ENCODE measurements at places on chromosomes 13 and 19.

- no peak for DNase-seq
Measured at GRCh38 chr13:95361686-95362085, 60.4 kb upstream of the ABCC4 start.

GRCh38 chr13:113078902-113079780, 26.4 kb upstream of the F7 start:
- no peak for DNase-seq

DNA sequence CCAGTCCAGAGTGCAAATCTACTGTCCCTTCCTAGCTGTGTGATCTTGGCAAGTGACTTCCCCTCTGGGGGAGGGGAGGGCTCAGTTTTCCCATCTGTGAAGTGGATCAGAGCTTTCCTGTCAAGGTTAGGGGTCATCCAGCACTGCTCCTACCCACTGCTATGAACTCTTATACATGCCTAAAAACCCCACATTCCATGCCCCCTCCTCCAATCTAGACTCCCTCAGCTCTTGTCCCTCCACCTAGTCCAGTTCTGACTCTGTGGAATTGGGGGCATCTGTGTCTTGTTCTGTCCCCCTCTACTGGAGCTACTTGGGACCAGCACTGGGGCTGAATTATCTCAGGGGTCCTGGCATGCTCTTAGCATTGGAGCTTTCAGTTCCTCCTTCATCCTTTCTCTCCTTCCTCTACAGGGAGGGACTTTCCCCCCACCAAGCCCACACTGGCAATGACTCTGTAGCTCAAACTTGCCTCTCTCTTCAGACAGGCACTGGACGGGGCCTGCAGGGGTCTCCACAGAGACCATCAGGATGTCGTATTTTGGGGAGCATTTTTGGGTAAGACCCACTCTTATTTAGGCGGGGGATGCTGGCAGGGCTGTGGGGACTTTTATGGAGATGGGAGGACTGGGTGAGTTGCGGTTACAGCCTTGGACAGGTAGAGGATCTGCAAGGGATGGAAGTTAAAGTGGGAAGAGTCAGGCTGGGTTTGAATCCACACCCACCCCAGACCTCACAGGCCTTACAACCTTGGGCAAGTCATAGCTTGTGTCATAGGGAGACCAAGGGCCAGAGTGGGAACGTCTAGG, 3.6 kb downstream of the FCHO1 start:
- no peak for DNase-seq

GRCh38 chr13:113879017-113879416, 15.1 kb upstream of the GAS6 start:
- DNase-seq, result no peak

DNA sequence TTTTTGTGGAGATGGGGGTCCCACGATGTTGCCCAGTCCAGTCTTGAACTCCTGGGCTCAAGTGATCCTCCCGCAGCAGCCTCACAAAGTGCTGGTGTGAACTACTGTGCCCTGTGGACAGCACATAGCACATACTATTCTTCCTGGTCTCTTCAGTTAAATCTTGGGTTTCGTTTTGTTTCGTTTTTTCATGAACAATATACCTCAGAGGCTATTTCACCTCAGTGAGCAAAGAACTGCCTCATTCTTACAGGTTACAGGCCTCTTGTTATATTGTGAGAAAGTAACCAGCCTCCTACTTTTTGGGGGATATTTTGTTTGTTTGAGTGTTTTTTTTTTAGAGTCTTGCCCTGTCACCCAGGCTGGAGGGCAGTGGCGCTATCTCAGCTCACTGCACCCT, 1.3 kb upstream of the C3 start:
- no peak for DNase-seq

GRCh38 chr13:112902101-112902651, 66.8 kb upstream of the MCF2L start:
- DNase-seq, result no peak

GRCh38 chr13:110774051-110774450, 60.6 kb downstream of the ING1 start:
- no peak for DNase-seq

DNA sequence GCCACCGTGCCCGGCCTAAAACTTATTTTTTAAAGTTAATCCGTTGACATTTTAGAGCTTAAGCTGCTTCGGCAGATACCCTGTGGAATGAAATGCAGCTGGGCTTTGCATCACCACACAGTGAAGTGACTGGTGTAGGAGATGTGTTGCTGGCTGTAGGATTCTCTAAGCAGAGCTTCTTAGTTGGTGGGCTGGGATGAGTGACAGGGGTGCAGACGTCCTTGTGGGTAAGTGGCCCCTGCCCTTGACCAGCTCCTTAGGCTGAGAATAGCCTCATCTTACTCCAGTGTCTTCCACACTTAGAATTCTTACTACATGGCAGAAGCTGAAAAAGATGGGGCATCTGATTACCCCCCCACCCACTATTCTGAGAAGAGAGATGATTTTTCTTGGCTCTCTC, 11.6 kb downstream of the GATAD2A start:
- no peak for DNase-seq

GRCh38 chr13:44894001-44894770, 95.1 kb downstream of the NUFIP1 start:
- no peak for DNase-seq

DNA sequence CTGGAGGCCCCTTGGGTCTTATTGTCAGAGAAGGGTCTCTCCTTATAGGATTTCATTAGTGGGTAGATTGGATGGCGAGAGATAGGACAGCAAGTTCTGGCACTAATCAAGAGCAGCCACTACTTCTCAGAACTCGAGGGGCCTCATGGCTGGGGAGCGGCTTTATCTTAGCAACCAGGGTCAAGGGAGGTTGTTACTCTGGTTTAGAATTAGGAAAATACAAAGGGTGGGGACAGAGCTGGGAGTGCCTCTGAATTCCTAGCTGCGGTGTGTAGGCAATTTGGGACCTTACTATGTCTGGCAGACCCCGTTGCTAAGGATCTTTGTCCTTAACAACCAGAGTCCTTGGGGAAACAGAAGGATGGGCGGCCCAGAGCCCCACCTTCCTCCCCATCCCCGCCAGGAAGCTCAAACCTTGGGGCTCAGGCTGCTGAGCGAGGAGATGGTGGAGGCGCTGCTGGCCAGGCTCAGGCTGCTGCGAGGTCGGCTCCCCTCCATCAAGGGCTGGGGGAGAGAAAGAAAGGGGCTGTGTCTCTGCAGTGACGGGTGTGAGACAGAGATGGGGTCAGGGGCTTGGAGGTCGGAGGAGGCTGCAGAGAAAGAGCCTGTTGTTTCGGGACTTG, 1.2 kb downstream of the PLEKHA4 start:
- no peak for DNase-seq

- no peak for DNase-seq
Measured at GRCh38 chr13:26785838-26786630, 25.4 kb upstream of the GPR12 start.

DNA sequence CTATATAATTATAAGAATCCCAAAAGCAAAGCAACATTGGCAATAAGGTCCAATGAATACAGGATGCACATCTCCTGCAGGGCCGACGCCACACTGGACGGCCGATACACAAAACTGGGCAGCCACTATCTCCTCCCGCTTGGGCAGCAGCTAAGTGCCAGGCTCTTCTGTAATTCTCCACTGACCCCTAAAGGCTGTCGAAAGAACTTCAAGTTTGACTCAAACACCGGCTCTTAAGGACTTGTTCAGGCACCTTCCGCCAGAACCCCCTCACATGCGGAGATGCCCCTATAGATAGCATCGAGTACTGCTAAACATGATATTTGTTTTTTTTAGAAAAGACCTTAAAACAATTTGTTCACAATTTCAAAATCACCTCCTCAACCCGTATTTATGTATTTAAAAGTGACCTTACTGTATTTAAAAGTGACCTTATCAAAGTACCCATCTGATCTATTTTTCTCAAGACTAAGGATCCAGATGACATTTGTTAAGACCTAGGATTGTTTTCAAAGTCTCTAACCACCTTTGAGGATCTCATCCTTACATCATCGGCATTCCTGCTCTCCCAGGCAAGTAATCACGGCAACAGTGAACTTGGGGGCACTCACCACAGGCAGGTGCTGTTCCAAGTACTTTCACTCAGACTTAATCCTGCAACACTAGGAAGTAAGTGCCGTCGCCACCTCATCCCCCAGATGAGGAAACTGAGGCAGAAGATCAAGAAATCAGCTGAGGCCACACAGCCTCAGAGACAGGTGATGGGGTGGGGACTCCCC, 77.8 kb downstream of the TUBGCP3 start:
- peak; percentile 51 for DNase-seq

GRCh38 chr19:29285878-29286277, 72.9 kb upstream of the UQCRFS1 start:
- DNase-seq, result no peak

GRCh38 chr19:58498316-58499020, 13.3 kb downstream of the SLC27A5 start:
- no peak for DNase-seq

DNA sequence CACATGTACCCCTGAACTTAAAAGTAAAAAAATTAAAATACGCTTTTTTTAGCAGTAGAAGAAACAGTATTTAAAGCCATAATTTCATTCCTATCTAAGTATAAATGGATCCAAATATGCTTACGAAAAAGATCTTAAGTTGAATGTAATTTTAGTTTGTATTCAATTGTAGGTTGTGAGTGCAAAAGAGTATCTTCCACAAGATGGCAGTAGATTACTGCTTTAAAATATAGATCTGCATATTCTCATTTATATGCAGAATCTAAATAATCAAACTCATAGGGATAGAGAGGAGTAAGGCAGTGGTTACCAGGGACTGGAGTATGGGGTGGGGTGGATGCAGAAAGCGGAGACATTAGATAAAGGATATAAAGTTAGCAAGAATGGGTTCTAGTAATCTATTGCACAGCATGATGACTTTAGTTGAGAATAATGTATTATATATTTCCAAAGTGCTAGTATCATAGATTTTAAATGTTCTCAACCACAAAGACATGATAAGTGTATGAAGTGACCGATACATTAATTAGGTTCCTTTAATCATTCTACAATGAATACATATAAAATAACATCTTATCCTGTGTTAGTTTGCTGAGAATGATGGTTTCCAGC, 14.2 kb downstream of the OR7A17 start:
- DNase-seq, result peak; percentile 21

GRCh38 chr13:95540888-95541287, 11.6 kb upstream of the CLDN10 start:
- no peak for DNase-seq

GRCh38 chr13:51626749-51627148, 42.5 kb downstream of the WDFY2 start:
- DNase-seq, result no peak

DNA sequence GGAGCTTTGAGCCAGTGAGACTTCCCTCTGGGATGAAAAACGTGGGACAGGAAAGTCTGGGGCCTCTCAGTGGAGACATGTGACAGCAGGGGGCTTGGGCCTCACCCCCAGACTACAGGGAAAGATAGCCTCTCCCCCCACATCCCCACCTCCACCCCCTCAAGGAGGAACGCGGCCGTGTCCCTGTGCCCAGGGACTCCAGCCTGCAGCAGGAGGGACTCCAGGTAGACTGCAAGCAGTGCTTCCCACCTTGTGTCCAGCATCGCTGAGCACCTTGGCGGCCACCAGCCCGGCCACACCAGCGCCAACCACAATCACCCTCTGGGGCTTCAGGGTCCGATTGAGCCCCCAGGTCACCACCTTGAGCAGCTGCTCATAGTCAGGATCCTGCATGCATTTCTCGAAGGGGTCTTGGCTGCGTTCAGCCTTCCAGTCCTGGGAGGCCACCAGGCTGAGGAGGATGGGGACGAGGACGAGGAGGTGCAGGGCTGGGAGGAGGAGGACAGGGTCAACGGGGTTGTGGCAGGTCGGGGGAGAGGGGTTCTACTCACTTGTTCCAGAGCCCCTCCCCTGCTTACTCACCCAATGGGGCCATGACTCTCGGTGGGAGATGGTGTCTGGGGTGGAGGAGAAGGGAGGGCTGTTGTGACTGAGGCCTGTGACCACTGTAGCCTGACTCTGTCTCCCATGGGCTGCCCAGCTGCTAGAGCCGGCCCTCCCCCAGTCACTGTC, 955 bp downstream of the IL4I1 start:
- no peak for DNase-seq

- peak; percentile 99 for DNase-seq
Measured at GRCh38 chr13:113187263-113187669, 21.2 kb downstream of the PCID2 start.

DNA sequence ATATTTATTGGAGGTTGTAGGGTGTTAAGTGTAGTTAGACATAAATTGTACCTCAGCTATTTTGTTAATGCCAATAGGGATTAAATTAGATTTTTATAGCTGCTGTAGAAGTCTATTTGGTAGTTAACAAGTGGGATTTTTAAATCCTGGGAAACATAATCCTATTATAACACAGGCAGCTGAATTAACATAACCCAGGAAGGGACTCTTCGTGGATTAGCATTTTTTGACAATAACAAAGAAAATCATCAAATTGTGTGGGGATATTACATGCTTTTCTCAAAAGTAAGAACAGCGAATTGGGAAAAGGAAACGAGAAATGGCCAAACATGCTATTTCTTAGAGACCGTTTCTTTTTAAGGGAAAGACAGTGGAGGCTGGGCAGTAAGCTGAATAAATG, 172.8 kb downstream of the ZIC5 start:
- DNase-seq, result no peak

DNA sequence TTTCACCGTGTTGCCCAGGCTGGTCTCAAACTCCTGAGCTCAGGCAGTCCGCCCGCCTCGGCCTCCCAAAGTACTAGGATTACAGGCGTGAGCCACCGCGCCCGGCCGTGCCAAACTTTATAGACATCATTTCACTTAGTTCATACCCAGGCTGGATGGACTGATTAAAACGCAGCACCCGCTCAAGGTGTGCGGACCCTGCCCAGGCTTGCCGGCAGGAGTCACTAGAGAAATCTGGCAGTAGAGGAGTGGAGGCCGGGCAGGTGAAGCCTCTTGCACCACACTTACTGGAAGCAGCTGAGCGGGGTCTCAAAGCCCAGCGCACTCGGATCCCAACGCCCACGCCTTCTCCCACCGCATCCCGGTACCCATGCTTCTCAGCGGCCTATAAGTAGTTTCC, 11.4 kb downstream of the PTGIR start:
- no peak for DNase-seq

GRCh38 chr13:25686831-25687470, 315.2 kb downstream of the ATP8A2 start:
- DNase-seq, result no peak

DNA sequence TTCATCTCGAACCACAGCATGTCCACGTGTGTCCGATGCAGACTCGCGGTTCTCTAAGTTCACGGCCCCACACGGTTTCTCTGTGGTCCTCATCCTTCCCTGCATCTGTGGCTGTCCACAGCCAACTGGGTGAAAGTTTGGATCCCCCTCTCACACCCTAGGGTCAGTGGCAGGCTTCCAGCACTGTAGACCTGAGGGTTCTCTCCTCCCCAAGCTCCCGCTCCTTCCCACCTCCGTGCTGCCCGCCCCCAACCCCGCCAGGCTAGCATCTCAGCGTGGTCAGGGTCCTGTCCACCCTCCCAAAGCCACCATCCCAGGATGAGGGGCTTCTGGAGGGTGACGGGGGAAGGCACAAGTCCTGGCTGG, 3.0 kb downstream of the ANGPTL4 start:
- peak; percentile 44 for DNase-seq

Data from foreskin fibroblast (primary cell).